ENCODE measurements at places on chromosomes 2 and 18. TPM values are rescaled to one million over a fixed set of nuclear protein-coding genes. Genes with fewer than 3 reads are reported as not detected.

DNA sequence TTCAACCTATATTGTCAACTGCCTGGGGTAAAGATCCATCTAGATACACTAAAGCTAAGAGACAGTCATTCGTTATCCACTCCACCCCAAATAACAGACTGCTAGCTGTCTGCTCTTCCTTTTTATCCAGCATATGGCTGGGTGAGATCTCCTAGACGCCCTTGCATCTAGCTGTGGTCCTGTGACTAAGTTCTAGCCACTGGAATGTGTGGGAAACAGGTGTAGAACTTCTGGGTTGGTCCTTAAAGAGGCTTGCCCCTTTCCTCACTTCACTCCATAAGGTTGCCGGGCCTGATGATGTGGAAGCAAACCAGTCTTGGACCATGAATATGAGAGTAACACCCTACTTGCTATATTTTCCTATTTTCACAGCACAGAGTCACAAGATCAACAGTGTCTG, 3.2 kb downstream of the COA5 start:
- no peak overlapping the region for H3K4me3 ChIP-seq
- H3K27ac ChIP-seq, result no peak overlapping the region
- H3K27me3 ChIP-seq, result no peaks in the 10 kb centered on the region

DNA sequence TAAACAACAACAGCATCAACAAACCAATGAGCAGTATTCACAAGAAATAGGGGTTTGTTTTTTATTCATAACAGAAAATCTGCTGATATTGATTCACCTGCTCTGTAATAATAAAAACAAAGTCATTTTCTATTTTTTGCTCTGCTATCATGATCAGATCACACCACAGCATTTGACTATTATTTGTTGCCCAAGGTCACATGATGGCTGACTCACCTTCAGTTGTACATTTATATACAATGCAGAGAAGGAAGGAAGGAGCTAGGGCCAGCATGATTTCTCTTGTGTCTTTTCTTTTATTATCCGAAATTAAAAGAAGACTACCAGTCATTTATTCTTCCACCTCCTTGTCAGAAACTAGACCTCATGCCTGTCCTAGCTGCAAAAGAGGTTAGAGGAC, 1427.7 kb upstream of the CELF4 start:
- H3K36me3 ChIP-seq, result no peaks in the 10 kb centered on the region
- no peak overlapping the region for H3K4me3 ChIP-seq
- no peak overlapping the region for H3K27ac ChIP-seq

GRCh38 chr2:15691586-15692310, 100.1 kb downstream of the DDX1 start:
- no peaks in the 10 kb centered on the region for H3K27me3 ChIP-seq
- no peaks in the 10 kb centered on the region for H3K4me1 ChIP-seq
- no peak overlapping the region for H3K27ac ChIP-seq
- H3K4me3 ChIP-seq, result no peak overlapping the region

CYB5A gene
- total RNA-seq, result 209 TPM

Measured in body of pancreas (tissue), 4 donors.